ENCODE measurements at places on chromosomes 3 and 15. TPM values are rescaled to one million over a fixed set of nuclear protein-coding genes. Genes with fewer than 3 reads are reported as not detected.

DNA sequence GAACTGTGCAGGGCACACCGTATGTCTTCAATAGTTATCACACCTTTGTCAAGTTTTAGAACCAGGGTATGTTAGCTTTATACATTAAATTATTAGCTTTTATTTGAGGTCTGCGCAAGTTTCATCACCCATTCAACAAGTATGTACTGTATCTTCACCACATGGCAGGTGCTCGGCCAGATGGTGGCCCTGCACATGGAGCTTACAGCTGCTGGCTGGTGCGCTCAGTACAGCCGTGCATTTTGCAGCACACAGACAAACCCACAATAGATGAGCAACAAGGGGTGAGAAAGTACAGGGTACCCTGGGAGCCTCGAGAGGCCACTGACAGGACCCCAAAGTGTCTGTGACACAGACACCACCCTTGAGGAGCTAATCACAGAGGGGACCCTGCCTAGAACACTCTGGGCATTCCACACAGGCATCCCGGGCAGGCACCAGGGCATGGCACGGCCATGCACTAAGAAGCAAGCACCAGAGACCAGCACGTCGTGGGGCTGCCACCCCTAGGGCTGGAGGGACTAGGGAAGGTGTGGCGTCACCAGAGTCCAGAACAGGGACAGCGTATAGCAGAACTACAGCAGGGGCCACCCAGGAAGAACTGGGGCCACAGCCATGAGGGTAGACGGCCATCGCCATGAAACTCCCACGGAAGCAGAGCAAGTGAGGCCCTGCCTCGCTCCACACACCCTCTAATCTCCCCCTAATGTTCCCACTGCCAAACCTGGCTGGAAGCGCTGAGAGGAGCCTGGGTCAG is 27.4 kb downstream of the ZXDC start:
- DNase-seq, result no peak

DNA sequence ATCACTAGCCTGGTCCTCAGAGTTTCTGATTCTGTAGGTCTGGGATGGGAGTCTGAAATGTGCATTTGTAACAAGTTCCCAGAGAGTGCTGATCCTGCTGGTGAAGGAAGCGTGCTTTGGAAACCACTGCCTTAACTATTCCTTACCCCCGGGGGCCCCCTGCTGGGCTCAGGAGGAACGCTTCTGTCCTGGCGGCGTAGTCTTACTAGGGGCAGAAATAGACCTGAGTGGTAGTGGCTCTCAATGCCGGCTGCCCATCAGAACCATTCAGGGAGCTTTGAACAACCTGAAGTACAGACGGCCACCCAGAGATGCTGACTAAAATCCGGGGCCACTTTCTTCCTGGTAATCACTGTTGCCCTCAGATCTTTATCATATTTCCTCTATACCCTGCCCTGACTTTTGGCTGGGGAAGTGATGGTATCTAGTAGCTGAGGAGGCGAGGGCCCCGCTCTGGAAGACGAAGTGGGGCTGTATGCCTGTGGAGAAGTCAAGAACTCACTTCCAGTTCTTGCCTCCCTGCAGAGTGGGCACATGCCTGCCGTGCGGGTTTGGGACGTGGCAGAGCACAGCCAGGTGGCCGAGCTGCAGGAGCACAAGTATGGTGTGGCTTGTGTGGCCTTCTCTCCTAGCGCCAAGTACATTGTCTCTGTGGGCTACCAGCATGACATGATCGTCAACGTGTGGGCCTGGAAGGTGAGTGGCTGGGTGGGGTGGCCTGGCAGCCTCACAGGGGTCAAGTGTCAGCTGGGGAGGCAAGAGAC is 16.3 kb upstream of the JMJD7 start:
- DNase-seq, result peak; percentile 95

MGLL gene
- total RNA-seq, result 56.5 TPM

USP19 gene
- 57.5 TPM for total RNA-seq

PLS1 gene
- 2.0 TPM for total RNA-seq

SEMA3B gene
- total RNA-seq, result 37.4 TPM

PLA2G4D gene
- total RNA-seq, result not detected

Data from esophagus muscularis mucosa (tissue), 4 donors.